ENCODE measurements at places on chromosomes 5 and 9.

DNA sequence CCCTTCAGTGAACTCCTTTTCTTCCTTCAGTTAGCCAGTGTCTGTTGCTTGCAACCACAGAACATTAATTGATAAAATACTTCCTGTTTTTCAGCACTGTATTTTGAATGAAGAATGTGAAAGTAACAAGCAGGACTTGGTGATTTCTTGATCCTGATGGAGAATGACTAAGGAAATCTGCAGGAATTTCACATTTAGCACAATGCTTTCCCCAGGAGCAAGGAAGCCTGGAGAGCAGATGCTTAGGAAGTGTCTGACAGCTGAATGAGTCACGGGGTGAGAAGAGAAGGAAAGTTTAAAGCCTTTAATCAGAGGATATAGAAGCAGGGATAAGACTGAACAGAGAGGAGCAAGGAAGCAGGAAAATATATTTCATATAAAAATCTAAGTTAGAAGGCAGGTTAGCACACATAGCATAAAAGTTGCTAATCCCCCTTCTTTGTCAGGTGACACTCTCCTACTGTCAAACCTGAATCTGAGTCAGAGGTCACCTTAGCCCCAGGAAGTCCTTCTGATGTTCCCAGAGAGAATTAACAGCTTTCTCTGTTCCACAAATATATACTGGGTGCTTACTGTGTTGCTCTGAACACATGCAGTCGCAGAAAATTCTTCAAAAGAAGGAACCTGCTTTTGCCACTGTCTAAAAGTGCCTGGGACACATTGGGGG, 59.7 kb downstream of the GNA14 start:
- no peak for DNase-seq

DNA sequence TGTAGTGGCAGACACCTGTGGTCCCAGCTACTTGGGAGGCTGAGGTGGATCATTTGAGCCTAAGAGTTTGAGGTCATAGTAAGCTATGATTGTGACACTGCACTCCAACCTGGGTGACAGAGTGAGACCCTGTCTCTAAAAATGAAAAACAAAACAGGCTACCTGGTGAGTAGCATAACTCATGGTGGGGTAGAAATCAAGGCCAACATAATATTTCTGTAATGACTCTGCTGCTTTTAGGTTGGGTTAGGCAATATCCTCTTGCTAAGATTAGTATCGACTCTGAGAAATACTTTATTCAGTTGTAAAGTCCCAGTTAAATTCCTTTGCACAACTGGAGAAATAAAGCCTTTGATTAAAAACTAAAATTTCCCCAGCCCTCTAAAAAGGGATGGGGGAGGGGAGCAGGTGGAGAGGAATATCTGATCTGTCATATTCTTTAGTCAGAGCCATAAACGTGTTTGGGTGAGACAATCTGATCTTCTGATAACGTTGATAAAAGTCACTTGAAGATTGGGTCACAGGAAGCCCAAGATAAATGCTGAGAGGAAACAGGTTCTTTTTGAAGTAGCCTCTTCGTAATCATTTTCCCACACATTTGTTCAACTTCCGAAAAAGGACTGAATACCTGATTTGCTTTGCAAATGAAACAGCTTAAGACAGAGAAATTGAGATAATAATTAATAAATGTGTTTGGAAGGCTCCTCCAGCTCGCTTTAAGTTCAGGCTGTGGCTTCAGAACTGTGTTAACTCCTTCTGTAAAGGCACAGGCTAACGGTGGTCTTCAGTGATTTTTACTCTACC, 14.9 kb downstream of the IL4 start:
- no peak for DNase-seq

- DNase-seq = no peak
Measured at GRCh38 chr5:93303291-93303691, 277.7 kb downstream of the NR2F1-AS1 start.

GRCh38 chr5:150457121-150457520, 7.6 kb upstream of the RPS14 start:
- DNase-seq = peak; percentile 5

GRCh38 chr5:77210091-77210963, at the start of gene PDE8B:
TSS of gene PDE8B (plus strand) at chr5:77210680. CDS start at chr5:77210926, 246 bp downstream.
- no peak for DNase-seq

GRCh38 chr5:129001841-129002526, 36.7 kb downstream of the SLC27A6 start:
- no peak for DNase-seq

- DNase-seq = no peak
Measured at GRCh38 chr5:68534131-68534940, 318.8 kb downstream of the PIK3R1 start.

GRCh38 chr9:120374239-120374638, 205.7 kb downstream of the CDK5RAP2 start:
- DNase-seq = no peak

DNA sequence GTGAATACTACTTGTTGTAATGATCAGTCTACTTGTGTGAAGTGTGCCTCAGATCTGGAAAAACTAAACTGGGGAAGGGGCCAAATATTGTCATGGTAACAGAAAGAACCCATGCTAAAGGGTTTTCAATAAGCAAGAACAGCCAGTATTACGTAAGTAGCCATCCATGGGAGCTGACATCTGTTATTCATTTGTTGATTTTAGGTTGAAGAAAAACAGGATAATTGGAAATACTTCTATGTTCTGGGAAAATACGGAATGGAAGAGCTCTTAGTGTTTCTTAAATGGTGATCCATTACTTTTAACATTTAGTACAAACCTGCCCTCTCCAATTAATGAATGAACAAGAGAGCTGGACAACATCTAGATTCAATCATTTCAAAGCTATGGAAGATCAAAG, 485.8 kb downstream of the NTRK2 start:
- no peak for DNase-seq

DNA sequence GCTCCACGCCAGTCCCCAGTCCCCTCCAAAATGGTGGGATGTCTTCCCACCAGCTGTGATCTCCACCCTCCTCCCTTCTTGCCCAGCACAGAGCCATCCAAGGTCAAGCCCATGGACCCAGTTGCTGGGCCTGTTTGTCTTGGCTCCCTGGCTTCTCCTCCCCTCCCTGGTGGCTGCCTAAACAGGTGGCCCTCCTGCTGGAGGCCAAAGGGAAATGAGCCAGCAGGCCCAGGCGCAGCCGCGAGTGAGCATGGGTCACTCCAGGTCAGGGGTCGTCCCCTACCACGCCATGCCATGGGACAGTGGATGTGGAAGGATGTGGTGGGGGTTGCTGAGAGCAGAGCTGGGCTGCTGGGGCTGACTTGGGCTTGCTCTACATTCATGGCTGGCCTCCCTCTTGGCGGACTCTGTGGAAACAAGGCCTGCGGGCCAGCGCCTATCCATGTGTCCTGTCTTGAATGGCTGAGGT, 33.6 kb downstream of the COL15A1 start:
- DNase-seq = no peak

- DNase-seq = no peak
Measured at GRCh38 chr9:113238859-113239232, 17.5 kb downstream of the SLC31A1 start.

Data from CD4-positive, alpha-beta T cell treated with Interferon gamma for 1 hour (primary cell).